Aortic smooth muscle cell (primary cell): ENCODE measurements at places on chromosomes 3 and 15. TPM values are rescaled to one million over a fixed set of nuclear protein-coding genes. Genes with fewer than 3 reads are reported as not detected.

The DCLK3 gene
- not detected in 2 replicates for total RNA-seq

The CDCP1 gene
- 7.7 and 10.2 TPM in 2 replicates for total RNA-seq

The SST gene
- total RNA-seq: not detected in 2 replicates

The STAB1 gene
- 2.5 and 6.5 TPM in 2 replicates for total RNA-seq

The CCDC54 gene
- total RNA-seq: not detected in 2 replicates

The TKT gene
- 266 and 310 TPM in 2 replicates for total RNA-seq

The MYL3 gene
- not detected in 2 replicates for total RNA-seq

The FANCD2OS gene
- not detected in 2 replicates for total RNA-seq

The CTXND1 gene
- not detected in 2 replicates for total RNA-seq

The IMPG2 gene
- 0.44 and 0.53 TPM in 2 replicates for total RNA-seq

The DNAH12 gene
- total RNA-seq: under 0.01 and 0.12 TPM in 2 replicates

The LRRC31 gene
- not detected in 2 replicates for total RNA-seq

The ADAMTS7 gene
- 8.7 and 24.1 TPM in 2 replicates for total RNA-seq
